ENCODE measurements at places on chromosomes 2 and 18.

DNA sequence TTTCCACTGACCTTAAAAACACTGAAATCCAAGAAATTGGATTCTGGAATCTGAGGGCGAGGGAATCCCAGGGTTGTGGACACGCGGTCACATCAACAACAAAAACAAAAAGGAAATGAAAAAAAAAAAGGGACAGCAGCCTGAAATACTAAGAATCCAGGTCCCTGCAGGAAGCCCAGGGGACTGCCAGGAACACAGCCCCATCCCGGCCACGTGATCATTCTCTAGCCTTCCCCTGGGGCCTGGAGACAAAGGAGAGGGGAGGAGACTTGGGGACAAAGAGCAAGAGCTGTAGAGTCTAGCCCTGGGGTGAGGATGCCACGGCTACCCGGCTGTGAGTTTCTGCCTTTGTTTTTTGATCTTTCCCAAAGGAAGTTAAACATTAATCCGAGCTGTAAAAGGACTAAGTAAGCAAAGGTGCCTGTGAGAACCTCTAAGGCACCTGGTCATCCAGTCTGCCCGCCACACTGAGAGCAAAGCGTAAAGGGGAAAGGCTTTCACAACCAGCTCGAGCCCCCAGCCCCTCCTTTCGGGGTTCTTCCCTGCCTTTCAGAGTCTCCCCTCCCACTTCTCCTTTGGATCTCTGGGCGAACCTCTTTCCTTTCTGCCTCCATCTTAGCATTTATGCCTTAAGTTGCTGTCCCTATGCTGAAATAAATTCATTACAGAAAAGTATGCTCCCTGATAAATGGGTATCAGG lies 57.9 kb upstream of the MSH2 start:
- DNase-seq: peak; percentile 74

DNA sequence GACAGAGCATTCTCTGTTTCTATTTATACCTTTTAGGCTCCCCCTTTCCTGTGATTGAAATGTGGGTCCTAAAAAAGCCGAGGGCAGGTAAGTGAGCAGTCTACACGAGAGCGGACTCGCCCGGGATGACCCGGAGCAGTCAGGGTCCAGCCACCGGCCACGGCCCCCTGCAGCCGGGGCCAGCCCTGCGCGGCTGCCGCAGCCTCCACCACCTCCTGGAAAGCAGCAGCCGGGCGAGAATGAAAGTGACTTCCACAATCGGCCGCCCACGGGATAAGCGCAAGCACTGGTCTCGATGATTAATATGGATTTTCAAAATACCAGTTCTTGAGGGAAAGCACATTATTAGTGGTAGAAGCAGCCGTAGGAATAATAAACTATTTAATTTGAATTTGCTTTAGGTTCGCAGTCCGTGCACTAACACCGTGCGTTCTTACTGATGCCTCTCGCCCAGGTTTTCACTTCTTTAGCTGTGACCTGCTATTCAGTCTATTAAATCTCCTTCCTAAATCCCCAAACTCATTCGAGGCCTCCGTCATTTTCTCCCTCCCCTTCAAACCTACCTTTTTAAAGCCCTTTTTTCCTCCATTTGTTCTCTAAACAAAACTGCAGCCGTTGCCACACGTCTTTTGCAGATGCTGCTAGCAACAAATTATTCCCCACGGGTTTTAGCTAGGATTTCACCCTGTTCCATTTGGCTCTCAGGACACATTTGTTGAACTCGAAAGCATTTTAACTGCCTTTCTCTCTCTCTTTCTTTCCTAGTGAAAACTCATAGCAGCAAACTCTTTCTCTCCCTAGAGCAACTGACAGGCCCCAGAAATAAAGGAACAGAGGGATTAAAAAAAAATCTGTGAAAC lies 1015.1 kb upstream of the PIK3C3 start:
- no peak for DNase-seq

GRCh38 chr18:11137400-11137799 lies 12.0 kb downstream of the PIEZO2 start:
- no peak for DNase-seq

DNA sequence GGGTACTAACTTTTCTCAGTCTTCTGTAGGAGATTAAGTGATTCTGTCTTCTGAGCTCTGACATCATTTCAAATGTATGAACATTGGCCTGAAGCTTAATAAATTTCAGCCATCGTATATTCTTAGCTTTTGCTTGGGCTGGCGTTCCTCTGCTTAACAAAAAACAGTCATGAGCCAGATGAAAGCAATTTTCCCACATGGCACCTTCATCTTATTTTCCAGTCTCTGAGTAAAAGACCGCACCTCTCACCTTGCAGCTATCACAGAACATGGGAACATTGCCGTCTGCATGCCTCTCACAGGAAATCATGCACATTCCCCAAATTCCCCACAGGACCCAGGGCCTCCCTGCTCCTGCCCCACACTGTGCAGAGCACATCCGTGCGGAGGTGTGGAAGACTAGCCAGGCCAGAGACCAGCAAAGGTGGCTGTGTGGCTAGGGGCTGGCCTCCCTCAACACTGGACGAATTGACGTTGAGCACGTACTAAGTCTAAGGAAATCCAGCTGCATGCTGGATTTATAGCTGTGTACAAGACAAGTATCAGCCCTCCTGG lies 531.8 kb upstream of the ID2 start:
- DNase-seq: no peak

DNA sequence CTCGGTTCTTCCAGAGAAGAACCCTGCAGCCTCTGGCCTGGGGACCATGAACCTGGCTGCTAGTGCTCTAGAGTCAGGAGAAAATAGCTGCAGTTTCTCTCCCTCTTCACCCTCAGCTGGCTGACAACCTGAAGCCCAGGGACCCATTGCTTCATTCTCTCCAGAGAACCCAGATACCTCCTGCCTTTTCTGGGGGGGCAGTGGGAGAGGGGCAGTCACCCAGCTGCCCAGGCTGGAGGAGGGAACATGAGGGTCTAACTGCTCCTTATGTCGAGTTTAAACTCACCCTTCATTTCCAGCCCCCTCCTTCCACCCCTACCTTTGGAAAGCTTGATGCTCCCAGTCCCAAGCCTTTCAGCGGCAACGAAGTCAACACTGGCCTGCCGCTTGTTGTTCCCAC lies 7.6 kb upstream of the ZFAND2B start:
- DNase-seq: no peak

DNA sequence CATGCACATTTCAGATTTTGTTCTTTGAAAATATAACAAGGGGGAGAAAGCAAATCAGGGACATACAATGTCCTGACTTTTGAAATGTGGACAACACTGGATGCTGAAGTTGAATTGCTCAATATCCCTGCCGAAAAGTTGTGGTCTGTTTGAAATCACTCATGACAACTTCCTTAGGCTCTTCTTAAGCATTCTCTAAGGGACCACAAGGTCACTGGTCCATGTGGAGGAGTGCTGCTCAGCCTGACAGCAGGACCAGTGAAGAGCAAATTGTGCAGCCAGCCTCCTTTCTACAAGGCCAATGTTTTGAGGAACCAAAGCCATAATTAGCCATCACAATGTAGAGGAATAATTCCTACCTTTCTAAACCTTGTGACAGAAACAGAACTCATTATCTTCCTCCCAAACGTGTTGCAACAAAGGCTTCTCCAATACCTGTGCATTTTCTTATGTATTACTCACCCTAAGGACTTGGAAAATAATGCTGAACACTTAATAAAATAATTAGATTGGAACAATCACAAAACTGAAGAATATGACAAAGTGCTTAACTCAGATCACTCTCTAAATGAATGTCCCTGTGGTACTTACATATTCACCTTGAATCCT lies 1477.6 kb upstream of the NXPH2 start:
- DNase-seq: no peak

DNA sequence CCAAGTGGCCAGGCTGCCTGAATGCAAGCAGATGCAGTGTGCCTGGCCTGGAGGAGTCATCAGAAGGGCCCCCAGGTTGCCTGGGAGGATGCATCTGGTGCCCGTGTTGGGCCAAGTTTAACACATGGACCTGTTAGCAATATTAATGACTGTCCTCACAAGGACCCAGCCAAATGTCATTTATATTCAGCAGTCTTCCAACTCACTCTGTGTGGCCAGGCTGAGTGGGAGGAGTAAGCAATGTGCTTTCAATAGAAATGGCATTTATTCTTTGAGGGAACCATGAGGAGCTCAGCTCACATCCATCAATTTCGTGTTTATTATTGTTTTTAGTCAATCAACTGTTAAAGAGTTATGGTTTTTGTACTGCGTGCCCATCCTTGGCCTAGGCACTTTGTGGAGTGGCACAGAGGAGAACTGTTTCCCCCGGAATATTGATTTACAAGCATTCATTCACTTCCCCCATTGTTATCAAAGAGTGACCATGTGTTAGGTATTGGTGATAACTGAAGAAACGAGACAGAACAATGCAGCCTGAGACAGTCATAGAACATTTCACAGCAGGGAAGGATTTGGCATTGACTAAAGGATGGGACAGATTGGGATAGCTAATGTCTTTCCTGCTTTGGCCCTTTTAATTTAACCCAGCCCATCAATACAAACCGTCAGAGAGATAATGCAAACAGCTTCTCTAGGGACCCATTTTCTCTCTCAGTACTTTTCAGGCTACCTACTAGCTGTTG lies 725.2 kb downstream of the TSN start:
- DNase-seq: no peak

- peak; percentile 4 for DNase-seq
Measured at GRCh38 chr2:950080-950966, at the start of gene SNTG2. Gene SNTG2, plus strand, starts transcription at chr2:950849. Its CDS starts 148 bp downstream, at chr2:950997.

- DNase-seq: no peak
Measured at GRCh38 chr18:32386471-32386870, 84.2 kb downstream of the GAREM1 start.

DNA sequence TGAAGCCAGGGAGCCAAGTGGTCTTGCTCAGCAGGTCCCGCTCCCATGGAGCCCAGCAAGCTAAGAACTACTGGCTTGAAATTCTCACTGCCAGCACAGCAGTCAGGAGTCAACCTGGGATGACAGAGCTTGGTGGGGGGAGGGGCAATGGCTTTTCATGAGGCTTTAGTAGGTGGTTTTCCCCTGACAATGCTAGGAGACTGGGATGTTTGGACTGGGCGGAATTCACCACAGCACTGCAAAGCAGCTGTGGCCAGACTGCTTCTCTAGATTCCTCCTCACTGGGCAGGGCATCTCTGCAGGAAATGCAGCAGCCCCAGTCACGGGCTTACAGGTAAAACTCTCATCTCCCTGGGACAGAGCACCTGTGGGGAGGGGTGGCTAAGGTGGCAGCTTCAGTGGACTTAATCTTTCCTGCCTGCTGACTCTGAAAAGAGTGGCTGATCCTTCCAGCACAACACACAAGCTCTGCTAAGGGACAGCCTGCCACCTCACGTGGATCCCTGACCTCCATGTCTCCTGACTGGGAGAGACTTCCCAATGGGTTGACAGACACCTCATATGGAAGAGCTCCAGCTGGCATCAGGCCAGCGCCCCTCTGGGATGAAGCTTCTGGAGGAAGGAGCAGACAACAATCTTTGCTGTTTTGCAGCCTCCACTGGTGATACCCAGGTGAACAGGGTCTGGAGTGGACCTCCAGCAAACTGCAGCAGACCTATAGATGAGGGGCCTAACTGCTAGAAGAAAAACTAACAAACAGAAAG lies 349.7 kb upstream of the ST6GAL2 start:
- DNase-seq: no peak

DNA sequence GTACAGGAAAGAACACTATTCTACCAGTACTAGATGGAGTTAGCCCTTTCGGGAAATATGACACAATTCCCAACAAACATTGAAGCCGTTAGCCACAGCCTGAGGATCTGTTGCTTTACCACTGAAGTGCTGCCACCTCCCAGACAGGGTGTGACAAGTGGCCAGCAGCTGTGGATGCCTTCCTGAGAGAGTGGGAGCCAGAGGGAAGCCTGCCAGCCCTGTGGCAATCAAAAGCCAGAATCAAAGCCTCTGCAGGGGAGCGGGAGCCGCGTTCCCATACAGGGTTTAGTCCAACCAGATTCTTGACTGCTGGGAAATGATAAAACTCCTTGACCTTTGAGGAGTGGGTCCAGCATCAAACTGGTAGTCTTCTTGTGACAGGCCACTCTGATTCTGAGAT lies 38.0 kb downstream of the SLC4A1AP start:
- no peak for DNase-seq

- no peak for DNase-seq
Measured at GRCh38 chr2:21763501-21763900, 639.7 kb downstream of the TDRD15 start.

- DNase-seq: no peak
Measured at GRCh38 chr2:11699686-11700670, 30.0 kb upstream of the NTSR2 start.

GRCh38 chr2:21291426-21291825 lies 167.7 kb downstream of the TDRD15 start:
- no peak for DNase-seq

- no peak for DNase-seq
Measured at GRCh38 chr2:181183878-181184542, 203.6 kb downstream of the UBE2E3 start.

GRCh38 chr2:101574622-101575021 lies 99.7 kb upstream of the RFX8 start:
- DNase-seq: no peak

DNA sequence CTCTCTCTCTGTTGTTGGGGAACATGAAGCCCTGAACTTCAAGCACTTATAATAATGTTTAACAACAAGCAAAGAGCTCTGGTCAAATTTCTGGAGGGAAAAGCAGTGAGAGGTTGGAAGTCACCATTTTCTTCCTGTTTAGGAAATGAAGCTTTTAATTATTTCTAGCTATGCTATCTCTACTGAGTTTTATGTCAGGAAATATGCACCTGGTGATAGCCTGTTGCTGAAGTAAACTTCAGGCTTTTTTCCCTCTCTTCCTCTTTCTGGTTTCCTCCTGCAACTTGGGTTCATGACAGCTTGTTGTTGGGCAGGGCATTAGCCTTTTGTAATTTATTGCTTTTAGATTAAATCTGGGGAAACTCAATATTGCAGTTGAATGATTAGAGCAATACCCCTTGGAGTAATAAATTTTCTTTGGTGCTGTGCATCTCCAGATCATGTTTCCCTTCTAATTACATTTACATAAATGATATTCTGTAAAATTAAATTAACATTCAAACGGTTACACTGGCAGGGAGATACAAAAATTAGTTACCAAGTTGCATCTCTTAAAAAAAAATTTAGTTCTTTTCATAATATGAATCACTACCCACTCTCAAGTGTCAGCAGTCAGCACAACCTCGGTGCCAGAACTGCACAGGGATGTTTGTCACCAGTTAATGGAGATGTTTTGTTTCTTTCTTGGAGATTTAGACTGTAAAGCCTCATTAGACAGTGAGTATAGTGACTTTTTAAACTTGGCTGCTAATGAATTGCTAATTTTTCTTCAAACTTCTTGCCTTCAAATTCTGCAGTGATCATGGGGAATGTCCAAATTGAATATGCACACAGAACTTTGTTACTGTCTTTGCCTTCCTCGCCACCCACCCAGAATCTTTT lies 466.6 kb upstream of the ETAA1 start:
- no peak for DNase-seq

DNA sequence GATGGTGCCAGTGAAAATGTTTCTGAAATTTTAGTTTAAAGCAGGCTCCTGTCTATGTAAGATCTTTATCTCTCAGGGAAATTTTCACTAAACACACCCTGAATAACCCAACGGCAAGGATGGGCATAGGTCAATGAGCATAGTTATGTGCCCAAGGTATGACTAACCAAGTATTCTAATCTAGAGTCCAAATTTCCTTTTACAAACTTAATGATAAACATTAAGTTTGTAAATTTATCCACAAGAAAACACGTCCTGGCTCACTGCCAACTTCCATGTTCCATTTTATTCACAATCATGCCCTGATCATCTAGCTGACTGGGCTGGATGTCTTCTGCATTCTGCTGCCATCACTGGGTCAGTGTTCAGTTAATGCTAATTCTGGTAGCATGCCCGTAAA lies 151.2 kb downstream of the SRBD1 start:
- no peak for DNase-seq

All from caudate nucleus (tissue), 63 donors.